ENCODE measurements at places on chromosomes 1 and 21.

DNA sequence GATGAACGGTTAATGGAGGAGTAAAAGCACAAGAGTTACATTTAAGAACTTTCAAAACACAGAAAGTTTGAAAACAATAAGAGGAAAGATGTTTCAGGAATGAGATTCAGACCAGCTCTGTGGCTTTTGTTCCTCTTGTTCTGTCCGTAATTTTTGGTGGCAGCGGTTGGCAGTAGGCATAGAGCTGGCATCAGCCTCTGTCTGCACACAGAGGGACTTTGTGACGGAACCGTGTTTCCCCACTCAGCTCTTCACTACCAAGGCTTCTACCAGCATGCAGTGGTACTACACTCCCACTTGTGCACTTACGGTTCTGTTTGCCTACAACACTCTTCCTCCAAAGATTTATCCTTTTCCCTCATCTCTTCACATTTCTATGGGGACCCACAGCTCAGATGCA lies 212.8 kb downstream of the DSCAM start:
- H3K27me3 ChIP-seq: no peaks in the 10 kb centered on the region
- no peaks in the 10 kb centered on the region for H3K4me1 ChIP-seq
- no peak for DNase-seq
- H3K4me3 ChIP-seq: no peak overlapping the region
- no peak overlapping the region for H3K27ac ChIP-seq

- no peaks in the 10 kb centered on the region for H3K36me3 ChIP-seq
- H3K4me3 ChIP-seq: no peak overlapping the region
- no peaks in the 10 kb centered on the region for H3K27me3 ChIP-seq
- H3K4me1 ChIP-seq: peaks cover 6% of the 10 kb centered on the region
- no peak overlapping the region for H3K27ac ChIP-seq
- DNase-seq: peak; percentile 16
Measured at GRCh38 chr1:92439291-92439690, 47.4 kb downstream of the GFI1 start.

DNA sequence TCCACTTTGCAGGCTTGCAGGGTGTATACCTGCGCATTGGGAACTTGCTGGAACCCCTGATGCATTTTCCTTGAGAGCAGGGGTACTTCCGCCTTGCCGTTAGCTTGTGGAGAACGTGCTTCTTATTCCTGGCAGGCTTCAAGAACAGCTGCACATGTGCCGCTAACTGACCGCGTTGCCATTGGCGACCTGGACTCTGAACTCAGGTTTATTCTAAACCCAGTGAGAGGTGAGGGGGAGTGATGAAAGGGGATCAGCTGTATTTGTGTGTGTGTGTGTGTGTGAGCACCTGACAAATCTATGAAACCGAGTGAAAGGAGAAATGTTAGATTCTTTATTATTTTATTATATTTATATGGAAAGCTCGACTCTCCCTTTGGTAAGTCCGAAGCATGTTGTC lies 128.6 kb downstream of the HUNK start:
- peaks cover 1% of the 10 kb centered on the region for H3K4me1 ChIP-seq
- DNase-seq: no peak
- no peak overlapping the region for H3K4me3 ChIP-seq
- no peaks in the 10 kb centered on the region for H3K36me3 ChIP-seq
- no peak overlapping the region for H3K27ac ChIP-seq
- H3K27me3 ChIP-seq: peaks cover 2% of the 10 kb centered on the region

GRCh38 chr1:196497817-196498216 lies 110.4 kb downstream of the KCNT2 start:
- no peak overlapping the region for H3K4me3 ChIP-seq
- DNase-seq: no peak
- H3K27ac ChIP-seq: no peak overlapping the region
- H3K4me1 ChIP-seq: no peaks in the 10 kb centered on the region

- peaks cover 70% of the 10 kb centered on the region for H3K36me3 ChIP-seq
- H3K27ac ChIP-seq: peak overlapping the region; percentile 95
- H3K27me3 ChIP-seq: no peaks in the 10 kb centered on the region
Measured at GRCh38 chr1:24955161-24955560, 25.1 kb upstream of the RUNX3 start.

GRCh38 chr1:84366786-84367185 lies 31.5 kb upstream of the DNASE2B start:
- DNase-seq: no peak
- no peak overlapping the region for H3K4me3 ChIP-seq
- no peaks in the 10 kb centered on the region for H3K27me3 ChIP-seq

DNA sequence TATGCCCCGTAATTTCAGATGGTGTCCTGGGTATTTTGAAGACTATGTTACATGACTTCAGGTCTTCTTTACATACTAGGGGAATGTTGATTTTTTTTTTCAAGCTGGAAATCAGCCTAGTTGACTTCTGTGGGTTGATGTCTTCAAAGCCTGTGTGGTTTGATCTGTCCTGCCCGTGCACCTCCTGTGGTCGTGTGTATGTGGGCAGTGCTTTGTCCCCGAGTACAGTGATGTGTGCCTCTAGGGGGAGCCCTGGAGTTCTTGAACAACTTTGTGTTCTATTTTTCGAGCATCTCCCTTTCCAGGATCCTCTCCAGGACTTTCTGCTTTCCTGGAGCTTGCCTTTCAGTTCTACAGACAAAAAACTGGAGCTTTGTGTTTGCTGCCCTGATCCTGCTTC lies 28.9 kb downstream of the OBSCN start:
- H3K36me3 ChIP-seq: peaks cover 76% of the 10 kb centered on the region
- H3K27me3 ChIP-seq: no peaks in the 10 kb centered on the region
- H3K4me3 ChIP-seq: no peak overlapping the region

- H3K36me3 ChIP-seq: no peaks in the 10 kb centered on the region
- no peak overlapping the region for H3K4me3 ChIP-seq
- H3K27ac ChIP-seq: no peak overlapping the region
- no peaks in the 10 kb centered on the region for H3K27me3 ChIP-seq
- DNase-seq: no peak
- H3K4me1 ChIP-seq: no peaks in the 10 kb centered on the region
Measured at GRCh38 chr1:151585622-151586021, 26.2 kb upstream of the SNX27 start.

- no peaks in the 10 kb centered on the region for H3K36me3 ChIP-seq
- peaks cover 2% of the 10 kb centered on the region for H3K4me1 ChIP-seq
- DNase-seq: no peak
Measured at GRCh38 chr1:67612788-67613241, 72.2 kb upstream of the GADD45A start.

DNA sequence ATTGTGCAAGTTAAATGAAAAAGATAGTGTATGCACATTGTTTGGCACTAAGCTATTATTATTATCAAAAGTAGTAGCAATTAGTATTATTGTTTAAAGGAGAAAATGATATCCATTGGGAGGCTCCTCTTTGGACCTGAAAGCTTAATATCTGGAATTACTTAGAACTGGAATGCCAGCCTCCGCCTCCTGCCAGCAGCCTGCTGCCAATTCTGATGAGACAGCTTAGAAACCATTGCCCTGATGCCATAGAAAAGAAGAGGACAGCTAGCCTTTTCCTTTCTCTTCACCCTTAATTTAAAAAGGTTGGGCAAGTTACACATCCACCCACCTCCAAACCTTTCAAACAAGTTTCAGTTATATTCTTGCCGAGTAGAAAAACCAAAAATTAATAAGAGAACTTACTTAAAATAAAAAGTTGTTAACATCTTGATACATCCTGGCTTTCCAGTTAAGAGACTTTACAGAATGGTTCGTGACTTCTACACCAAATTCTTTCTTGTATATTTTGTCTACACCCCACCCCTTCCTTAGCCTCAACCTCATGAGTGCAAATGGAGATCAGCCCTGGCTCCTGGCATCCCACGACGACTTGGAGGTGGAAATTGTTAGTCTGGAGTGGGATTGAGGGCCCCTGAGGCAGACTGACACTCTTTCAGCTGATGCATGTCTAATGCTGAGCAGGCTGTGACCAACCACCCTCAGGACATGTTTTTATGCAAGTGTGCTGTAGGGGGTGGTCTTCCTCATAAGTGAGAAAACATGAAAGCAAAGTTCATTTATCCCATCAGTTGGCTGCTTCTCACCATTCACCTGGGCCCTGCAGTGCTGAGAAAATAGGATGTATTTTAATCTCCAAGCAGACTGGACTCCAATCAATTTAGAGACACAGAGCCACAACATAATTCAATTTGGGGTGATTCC lies 120.6 kb downstream of the KCNJ15 start:
- H3K27me3 ChIP-seq: peaks cover 10% of the 10 kb centered on the region
- DNase-seq: no peak
- H3K4me3 ChIP-seq: no peak overlapping the region

GRCh38 chr1:35683012-35683411 lies 35.7 kb downstream of the C1orf216 start:
- H3K36me3 ChIP-seq: no peaks in the 10 kb centered on the region
- no peak overlapping the region for H3K27ac ChIP-seq
- H3K4me1 ChIP-seq: no peaks in the 10 kb centered on the region
- no peak for DNase-seq
- no peak overlapping the region for H3K4me3 ChIP-seq
- peaks cover 8% of the 10 kb centered on the region for H3K27me3 ChIP-seq

DNA sequence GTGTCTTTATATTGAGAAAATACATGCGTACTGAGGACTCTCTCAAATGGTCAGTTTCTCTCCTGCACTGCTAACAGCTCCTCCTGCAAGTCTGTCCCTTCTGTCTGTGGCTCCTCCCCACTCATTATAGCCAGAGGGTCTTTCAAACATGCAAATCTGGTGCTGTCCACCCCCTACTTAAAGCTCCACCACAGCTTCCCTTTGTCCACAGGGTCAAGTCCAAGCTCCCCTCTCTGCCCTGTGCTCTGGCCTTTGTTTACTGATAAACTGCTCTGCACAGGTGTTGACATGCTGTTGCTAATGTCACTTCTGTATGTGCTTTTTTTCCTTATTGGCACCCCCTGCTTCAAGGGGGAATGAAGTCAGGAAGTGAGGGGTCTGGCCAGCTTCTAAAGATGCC lies 47.7 kb upstream of the GPR37L1 start:
- no peak for DNase-seq
- H3K27me3 ChIP-seq: no peaks in the 10 kb centered on the region
- H3K4me1 ChIP-seq: no peaks in the 10 kb centered on the region
- no peak overlapping the region for H3K4me3 ChIP-seq
- H3K27ac ChIP-seq: no peak overlapping the region

DNA sequence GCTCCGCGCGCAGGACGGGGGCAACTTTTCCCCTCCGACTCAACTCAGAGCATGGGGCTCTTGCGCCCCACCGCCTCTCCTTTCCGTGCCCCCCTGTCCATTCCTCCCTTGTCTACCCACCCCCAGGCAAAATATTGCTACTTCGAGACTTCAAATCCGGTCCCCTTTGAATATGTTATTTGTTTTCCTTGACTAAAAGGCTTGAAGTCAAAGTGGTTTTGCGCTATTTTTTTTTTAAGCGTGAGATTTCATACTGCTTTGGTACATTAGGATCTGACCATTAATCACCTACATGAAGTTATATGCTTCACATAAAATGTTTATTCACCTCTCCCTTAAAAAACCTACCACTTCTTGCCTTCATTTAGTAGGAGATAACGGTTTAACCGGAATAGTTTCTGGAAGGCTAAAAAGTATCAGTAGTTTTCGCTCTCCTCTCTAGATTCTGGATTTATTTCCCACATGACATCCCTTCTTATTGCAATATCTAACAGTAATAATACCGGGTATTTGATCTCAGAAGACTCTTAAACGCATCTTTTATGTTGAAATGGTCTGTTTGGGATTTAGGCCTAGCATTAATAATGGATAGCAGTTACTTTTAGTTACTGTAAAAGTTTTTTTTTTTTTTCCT lies 1.6 kb downstream of the NFIA start:
- H3K27me3 ChIP-seq: peaks cover 18% of the 10 kb centered on the region
- H3K4me3 ChIP-seq: peak overlapping the region; percentile 76
- H3K36me3 ChIP-seq: peaks cover 4% of the 10 kb centered on the region
- no peak for DNase-seq
- no peak overlapping the region for H3K27ac ChIP-seq
- peaks cover 30% of the 10 kb centered on the region for H3K4me1 ChIP-seq

DNA sequence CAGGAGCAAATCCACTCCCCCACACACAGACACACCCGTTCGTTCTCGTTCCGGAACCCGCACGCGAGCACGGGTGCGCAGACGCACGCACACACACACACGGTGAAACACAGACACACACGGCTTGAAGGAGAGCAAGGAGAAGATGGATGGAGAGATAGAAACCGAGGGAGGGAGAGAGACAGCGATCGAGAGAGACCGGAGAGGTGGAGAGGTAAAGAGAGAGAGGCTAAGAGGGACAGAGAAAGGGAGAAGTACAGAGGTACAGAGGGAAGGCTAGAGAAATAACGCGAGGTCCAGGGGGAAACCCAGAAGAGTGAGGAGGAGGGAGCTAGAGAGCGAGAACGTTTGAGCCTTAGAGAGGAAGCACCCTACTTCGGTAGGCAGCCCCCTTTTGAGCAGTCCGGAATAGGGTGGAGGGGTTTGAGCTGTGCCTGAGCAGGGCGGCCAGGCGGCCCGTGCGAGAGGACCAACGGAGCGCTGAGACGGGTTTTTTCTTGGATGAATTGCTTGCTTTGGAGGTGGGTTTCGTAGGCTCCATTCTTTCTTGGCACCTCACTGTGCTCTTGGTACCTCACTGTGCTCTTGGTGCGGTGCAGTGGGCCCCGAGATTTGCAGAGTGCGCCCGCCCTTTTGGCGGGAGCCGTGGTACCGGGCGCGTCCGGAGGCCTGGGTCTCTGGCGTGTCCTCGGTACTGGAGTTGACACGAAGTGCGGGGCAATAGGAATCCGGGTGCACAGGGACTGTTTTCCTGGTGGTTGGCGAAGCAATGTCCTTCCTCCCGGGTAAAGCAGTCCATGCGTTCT lies 88.4 kb upstream of the RHOU start:
- peaks cover 22% of the 10 kb centered on the region for H3K4me1 ChIP-seq
- no peaks in the 10 kb centered on the region for H3K36me3 ChIP-seq
- peak overlapping the region; percentile 84 for H3K4me3 ChIP-seq
- peaks cover 50% of the 10 kb centered on the region for H3K27me3 ChIP-seq
- DNase-seq: peak; percentile 51

DNA sequence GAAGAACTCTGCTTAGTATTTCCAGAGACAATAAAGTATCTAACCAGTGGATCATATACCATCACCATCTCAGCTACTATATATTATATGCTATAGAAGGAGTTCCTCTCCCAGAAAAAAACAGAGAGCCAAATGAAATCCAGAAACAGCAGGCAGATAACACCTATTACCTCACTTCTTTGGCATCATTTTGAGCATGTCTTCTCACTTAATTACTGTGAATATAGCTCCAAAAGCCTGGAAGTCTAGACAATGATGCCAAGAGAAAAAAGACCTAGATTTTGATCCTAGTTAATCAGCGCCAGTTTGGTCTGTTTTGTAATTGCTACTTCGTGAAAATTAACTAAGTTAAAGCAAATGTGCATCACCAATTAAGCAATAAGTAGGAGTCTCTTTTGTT lies 131.3 kb downstream of the EIF4G3 start:
- H3K36me3 ChIP-seq: peaks cover 13% of the 10 kb centered on the region
- no peak overlapping the region for H3K27ac ChIP-seq
- peaks cover 2% of the 10 kb centered on the region for H3K4me1 ChIP-seq

All from activated naive CD4-positive, alpha-beta T cell treated with anti-CD3 and anti-CD28 coated beads for 36 hours (primary cell).